ENCODE measurements at places on chromosomes 2 and 18.

GRCh38 chr2:160838691-160839090 lies 321.5 kb upstream of the TANK start:
- DNase-seq, result no peak

- DNase-seq, result no peak
Measured at GRCh38 chr2:96138179-96139145, at the start of gene ASTL. Gene ASTL, minus strand, starts transcription at chr2:96138502. Its CDS starts 66 bp downstream, at chr2:96138436.

GRCh38 chr2:66509326-66509811 lies 74.4 kb downstream of the MEIS1 start:
- DNase-seq, result no peak

DNA sequence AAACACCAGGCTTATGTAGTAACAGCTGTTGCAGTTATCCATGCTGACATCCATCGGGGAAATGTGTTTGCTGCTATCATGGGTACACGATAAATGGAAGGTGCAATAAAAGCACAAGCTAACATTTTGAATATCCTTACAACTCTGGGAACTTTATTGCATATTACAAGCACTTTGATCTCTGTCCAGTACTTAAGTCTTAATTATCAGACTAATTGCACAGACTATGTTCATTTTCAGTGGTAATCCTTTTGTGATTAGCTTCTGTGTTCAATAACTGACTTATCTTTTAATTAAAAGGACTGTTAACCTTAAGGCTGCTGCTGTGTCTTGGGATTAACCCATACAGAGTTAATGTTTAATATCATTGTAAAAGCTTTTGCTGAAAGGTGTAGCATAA lies 101.4 kb upstream of the ATP5MC3 start:
- no peak for DNase-seq

GRCh38 chr2:134216152-134216829 lies 37.6 kb upstream of the MGAT5 start:
- DNase-seq, result no peak

DNA sequence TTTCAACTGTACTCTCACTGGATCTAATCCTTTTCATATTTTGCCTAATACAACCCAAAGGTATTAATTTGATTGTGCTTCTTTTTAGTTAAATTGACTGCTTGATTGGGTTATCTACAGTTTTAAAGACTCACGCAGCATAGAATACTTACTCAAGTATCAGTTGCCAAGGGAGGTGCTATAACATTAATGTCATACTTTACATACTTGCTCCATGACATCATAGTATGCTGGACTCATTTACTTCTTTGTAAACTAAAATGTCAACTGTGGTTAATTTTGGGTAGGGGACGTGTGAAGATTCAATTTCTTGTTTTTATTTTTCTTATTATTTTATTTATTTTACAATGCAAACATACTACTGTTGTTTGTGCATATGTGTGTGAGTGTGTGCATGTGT lies 716.2 kb upstream of the VRK2 start:
- no peak for DNase-seq

- DNase-seq, result no peak
Measured at GRCh38 chr2:79259959-79260358, 100.4 kb upstream of the REG3A start.

GRCh38 chr2:16493788-16494187 lies 171.8 kb downstream of the CYRIA start:
- no peak for DNase-seq

DNA sequence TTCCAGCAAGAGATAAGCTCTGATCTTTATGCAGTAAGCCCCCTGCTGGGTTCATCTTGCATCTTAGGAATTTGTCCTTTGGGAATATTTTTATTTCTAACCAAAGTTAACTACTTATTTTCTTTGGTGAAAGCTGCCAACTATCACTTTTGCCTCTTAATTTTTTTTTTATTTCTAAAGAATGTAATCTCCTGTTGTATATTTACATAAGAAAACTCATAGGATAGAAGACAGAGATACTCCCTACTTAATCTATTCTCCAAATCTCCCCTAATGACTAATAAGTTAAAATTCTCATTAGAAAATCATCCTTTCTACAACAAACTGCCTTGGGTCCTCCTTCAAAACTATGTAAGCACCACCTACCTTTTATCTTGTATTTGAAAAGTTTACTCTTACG lies 612.2 kb upstream of the SLC39A10 start:
- no peak for DNase-seq

GRCh38 chr2:26687328-26687727 lies 5.2 kb upstream of the KCNK3 start:
- DNase-seq, result no peak
